Activated naive CD4-positive, alpha-beta T cell treated with anti-CD3 and anti-CD28 coated beads, Interleukin-2, amount 50 U/mL, for 16 hours (primary cell): ENCODE measurements at places on chromosomes 3 and 15.

- no peak for DNase-seq
Measured at GRCh38 chr3:64399205-64399800, 174.0 kb upstream of the PRICKLE2 start.

DNA sequence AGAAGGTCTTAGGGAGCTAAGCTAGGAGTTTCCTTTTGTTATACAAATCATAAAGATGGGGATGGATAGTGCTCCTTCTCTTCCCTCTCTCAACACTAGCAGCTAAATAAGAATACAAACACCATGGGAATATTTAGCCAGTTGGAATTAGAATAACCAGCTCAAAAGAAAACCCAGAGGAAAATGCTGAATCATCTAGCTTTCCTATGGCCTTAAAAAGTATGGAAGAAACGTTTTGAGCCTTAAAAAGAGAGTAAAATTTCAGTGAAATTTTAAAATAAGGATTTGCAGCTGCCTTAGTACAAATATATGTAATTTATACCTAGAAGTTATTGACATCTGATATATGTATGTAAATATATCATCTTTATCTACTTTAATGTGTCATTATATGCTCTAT is 245.8 kb downstream of the STXBP5L start:
- DNase-seq: no peak

DNA sequence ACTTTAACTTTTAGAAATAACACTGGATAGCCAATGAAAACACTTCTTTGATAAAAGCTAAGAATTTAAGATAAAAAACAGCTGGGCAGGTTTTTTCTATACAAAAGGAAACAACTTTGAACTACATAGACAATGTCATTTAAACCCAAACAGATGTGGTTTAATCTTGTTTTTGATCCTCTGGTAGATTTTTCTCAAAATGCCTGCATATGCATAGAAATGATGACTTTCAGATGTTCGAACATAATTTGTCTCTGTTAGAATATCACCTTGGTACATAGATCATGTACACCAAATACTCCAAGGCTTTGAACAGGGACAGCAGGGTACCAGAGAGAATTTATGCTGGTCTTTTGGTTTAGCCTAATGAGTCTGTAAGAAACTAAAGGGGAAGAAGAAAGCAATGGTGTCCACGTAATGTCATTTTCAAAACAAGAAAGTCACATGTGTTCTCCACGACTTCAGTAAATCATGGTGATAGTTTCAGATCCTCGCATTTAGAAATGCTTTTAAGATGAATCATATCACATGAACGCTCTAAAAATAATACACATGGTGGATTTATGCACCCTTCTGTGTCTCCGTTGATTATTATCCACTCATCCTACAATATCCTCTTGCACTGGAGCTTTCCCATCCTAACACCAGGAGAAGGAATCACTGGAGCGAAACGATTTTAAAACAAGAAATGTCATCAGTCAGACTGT is 160.1 kb upstream of the PDZRN3 start:
- no peak for DNase-seq

GRCh38 chr3:24683633-24684384 is 189.2 kb upstream of the THRB start:
- no peak for DNase-seq

- DNase-seq: no peak
Measured at GRCh38 chr3:16430717-16431630, 82.5 kb downstream of the RFTN1 start.

DNA sequence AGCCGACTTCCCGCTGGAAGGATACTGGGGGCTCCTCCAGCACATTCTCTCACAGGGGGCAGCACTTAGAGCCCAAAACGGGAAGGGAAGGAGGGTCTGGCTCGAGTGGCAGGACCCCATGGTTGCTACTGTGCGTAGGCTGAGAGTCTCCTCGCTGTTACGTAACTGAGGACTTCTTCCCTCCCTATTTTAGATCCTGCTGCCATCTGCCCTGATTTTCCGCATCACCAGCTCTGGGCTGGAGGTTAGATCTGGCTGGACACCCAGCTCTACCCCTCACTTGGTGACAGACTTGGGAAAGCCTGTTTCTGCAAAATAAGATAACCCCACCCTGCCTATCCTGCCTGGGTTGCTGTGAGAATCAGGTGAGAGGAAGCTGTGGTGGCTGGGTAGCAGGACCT is 47.7 kb downstream of the BDH1 start:
- DNase-seq: no peak

DNA sequence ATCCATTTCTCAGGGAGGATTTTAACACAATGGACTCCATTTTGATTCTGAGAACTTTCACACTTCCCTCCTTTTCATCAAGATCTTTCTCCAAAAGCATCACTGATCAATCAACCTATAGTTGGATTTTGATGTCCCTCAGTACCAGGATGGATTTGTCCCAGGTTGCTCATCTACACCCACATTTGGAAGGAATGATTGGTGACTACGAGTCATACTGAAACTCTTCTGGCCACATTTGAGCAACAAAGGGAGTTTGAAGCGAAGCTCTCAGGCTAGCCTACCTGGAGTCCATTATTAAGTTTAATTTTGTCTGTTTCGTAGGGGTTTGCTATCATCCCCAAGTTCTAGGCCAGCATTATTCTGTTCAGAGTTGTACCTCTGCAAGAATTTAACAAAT is 31.3 kb upstream of the ATP8B4 start:
- DNase-seq: no peak
